AG09309 (cell line): ENCODE measurements at places on chromosomes 1 and 21.

GRCh38 chr1:21149430-21149854 lies 27.3 kb downstream of the EIF4G3 start:
- DNase-seq = no peak

GRCh38 chr1:183404476-183404875 lies 13.7 kb downstream of the NMNAT2 start:
- no peak for DNase-seq

GRCh38 chr1:35120458-35121133 lies 41.4 kb downstream of the ZMYM1 start:
- DNase-seq = no peak

- peak; percentile 76 for DNase-seq
Measured at GRCh38 chr1:204213668-204214662, at the start of gene GOLT1A. Gene GOLT1A, minus strand, starts transcription at chr1:204213988. Its CDS starts 82 bp downstream, at chr1:204213906.

- no peak for DNase-seq
Measured at GRCh38 chr21:14675774-14676530, 129.8 kb upstream of the SAMSN1 start.

DNA sequence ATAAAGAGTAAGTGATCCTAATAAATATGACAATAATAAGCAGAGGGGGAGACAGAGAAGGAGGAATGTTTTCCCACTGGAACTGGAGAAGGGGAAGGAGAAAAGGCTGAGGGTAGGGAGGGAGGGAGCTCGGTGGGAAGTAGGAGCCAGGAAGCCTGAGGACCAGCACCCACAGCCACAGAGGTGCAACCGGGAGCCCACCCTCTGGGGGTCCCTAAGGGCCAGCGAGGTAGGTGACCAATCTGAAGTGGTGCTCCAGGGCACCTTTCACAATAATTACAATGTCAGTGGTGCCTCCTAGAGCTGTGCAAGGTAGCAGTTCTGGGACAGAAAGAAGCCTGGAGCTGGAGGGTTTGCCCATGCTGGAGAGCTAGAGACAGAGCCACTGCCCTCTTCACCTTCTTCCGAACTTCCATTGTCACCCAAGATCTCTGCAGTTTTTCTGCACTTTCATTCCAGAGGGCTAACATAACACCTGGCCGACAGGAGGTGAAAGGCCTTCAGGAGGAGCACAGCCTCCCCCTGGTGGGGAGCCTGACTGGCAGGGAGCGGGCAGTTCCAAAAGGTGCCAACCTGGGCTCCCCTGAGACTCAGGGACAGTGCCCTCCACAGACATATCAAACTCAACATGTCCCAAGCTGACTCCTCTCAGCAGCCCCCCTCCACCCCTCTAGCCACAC lies 4.1 kb upstream of the AHCYL1 start:
- no peak for DNase-seq

GRCh38 chr1:155942578-155943141 lies 1.2 kb downstream of the RXFP4 start:
- no peak for DNase-seq

DNA sequence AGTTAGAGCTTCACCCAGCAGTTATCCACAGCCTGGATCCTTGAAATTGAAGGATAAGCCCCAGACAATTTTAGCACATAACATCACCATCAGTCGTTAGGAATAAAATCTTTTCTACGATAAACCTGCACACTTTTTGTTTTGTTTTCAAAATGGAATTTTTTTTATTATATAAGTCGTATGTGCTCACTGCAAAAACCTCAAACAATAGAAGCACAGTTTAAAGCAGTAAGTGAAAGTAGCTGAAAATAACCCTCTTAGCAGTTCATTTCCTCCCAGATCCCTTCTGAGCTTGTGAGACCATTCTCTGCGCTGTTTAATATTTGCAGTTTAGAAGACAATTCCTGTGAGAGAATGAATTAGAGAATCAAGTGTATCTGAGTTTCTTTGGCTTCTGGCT lies 38.3 kb downstream of the ELK4 start:
- no peak for DNase-seq

- DNase-seq = no peak
Measured at GRCh38 chr1:21205416-21205815, 28.7 kb upstream of the EIF4G3 start.

- DNase-seq = no peak
Measured at GRCh38 chr1:107225706-107226105, 84.9 kb downstream of the NTNG1 start.

DNA sequence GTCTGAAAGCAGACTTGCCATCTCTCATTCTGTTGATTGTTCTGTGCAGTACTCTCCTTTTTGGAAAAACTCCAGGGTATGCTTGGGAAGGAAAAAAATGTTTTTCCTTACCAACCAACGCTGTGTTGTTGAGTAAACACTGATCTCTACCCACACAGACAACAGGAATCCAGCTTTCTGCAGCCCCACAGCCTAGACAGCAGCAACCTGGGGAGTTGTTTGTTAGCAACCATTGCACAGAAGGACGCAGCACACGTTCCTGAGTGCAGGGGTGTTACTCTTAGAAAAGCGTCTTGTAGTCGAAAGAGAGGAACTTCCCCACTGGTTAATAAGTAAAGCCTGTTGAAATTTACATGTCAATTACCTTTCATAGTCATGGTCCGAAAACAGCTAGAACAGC lies 56.6 kb downstream of the SMYD2 start:
- no peak for DNase-seq

DNA sequence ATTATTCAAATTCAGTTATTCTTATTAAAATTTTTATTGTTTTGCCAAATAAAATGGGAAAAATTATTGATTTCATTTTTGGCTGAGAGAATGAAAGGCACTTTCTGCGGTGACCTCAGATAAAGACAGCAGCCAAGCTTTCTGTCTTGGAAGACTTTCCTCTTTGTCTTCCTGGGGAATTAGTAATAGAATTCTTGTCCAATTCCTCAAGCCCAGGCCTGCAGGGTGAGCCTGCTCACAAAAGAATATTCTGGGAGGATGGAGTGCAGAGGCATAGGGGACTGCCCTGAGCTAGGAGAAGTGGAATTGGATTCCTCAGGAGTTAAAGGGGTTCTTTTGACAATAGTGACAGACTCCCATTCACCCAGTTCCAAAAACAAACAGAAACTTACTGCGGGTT lies 614.5 kb upstream of the ADGRL2 start:
- DNase-seq = no peak

DNA sequence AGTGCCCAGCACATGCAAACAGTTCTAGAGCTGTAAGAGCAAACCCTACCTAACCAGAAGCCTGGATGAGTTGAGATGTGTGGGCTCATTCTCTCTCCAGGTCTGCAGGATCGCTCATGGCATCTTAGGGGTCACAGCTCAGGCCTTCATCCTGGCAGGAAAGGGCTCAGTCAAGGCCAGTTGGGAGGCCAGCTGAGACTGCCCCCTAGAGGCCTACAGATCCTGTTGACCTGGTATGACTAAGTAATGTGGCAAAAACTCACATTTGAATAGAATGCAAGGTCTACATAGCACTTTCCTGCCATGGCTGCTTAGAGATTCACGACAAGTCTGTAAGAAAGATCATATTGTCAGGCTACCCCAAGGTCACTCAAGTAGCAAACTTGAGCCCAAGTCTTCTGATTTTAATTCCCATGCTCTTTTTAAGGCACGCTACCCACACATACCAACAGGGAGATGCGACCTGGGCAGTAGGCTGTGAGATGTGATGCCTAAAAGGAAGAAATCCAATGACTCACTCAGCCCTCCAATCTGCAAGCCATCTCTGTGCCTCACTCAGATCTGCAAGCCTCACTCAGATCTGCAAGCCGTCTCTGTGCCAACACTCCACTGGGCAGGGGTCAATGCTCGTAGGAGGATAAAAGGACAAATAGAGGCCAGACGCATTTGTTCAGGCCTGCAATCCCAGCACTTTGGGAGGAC lies 5.1 kb upstream of the CAPN8 start:
- DNase-seq = no peak

- no peak for DNase-seq
Measured at GRCh38 chr1:237673631-237674030, 217.1 kb downstream of the ZP4 start.

DNA sequence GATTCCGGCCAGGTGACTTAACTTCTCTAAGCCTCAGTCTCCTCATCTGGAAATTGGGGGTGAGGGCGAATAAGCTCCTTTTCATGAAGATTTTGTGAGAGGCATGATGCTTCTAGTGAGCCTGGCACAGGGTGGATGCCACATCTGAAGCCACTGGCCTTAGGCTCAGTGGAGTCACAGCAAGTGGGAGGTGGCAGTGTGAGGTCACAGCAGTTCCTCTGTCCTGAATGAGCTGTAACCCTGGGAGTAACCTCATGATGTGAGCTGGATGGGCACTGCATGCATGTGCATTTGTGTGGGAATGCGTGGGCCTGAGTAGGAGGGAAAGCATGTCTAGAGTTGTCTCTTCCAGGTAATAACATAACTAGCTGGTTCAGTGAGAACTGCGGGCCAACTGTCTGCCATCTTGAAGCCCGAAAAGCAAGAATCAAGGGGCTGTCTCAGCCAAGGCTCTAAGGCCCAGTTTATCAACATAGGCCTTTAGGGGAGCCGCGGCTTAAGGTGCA lies 27.0 kb upstream of the HTR1D start:
- DNase-seq = no peak

GRCh38 chr1:55529017-55529416 lies 313.9 kb upstream of the USP24 start:
- DNase-seq = no peak

DNA sequence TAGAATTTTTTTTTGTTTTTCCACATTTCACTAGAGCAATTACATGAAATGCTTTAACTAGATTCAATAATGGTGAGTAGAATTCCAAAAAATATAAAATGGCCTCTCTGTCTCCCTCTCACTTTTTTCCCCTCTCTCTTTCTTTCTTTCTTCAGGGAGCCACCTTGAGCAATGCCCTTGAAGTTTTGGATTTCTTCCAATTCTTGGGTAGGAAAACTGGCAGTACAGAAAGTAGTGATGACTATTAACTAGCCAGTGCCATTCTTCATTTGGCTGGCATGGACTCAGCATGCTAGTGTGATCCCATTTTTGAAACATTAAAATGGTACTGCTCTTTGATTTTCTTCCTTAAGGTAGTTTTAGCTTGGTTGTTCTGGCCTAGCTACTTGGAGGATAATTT lies 4.5 kb upstream of the FNBP1L start:
- DNase-seq = no peak

- no peak for DNase-seq
Measured at GRCh38 chr1:177185209-177185608, 14.5 kb downstream of the BRINP2 start.
